ENCODE measurements at places on chromosomes 1 and 21.

- peak; percentile 9 for DNase-seq
Observed at GRCh38 chr1:114509596-114510273, 1.3 kb downstream of the TRIM33 start.

DNA sequence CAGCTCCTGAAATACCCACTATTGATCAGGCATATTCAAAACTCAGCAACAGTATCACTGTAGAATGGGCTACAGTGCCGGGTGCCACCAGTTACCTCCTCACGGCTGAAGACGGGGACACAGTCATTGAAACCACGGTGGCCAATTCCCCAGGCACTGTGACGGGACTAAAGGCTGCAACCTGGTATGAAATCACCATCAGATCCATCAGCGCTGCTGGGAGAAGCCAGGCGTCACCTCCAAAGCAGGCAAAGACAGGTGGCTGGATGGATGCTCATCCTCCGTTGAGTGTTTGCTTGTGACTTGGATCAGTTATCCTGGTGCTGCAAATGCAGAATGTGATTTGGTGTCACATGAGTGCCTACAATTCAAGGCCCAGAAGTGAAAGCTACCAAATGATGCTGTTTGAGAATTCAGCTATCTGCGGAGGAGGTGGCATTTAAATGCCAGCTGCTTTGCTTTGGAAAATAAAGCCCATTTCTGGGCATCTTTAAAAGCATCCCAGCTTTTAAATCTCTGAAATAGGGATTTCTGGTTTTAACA lies 5.1 kb downstream of the FNDC7 start:
- no peak for DNase-seq

DNA sequence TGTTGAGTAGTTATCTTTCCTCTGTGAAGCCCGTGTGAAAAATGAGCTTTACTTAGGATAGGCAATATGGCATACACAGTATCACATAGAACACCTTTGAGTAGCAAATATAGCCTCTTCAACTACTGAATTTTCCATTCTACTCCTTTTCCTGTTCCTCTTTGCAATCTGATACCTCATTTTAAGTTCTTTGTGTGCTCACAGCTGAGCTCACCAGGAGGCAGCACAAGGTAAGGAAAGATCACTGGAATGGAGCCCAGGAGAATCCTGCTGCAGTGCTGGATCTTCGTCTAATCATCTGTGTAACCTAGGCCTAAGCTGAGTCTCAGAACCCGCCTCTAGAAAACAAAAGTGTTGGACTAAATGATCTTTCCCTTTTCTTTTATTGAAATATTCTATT lies 171.0 kb downstream of the LRRC40 start:
- DNase-seq = no peak

GRCh38 chr21:36902793-36903192 lies 63.7 kb downstream of the HLCS start:
- DNase-seq = no peak

- DNase-seq = no peak
Observed at GRCh38 chr21:15679630-15680029, 50.2 kb upstream of the USP25 start.

DNA sequence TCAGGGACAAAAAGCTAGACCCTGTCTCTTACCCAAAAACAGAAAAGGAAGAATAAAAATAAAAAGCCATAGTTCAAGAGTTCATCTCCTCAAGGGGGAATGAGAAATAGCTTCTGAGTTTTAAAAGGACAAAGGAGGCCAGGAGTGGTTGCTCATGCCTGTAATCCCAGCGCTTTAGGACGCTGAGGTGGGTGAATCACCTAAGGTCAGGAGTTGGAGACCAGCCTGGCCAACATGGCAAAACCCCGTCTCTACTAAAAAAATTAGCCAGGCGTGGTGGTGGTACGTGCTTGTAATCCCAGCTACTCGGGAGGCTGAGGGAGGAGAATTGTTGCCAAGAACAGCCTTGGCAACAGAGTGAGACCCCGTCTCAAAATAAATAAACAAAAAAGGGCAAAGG lies 38.6 kb upstream of the CPLANE2 start:
- DNase-seq = no peak

Data from suppressor macrophage treated with lipopolysaccharide for 4 hours (primary cell).